ENCODE measurements at places on chromosomes 3 and 15.

- no peak for DNase-seq
Observed at GRCh38 chr3:153334558-153334957, 172.5 kb downstream of the RAP2B start.

- DNase-seq = no peak
Observed at GRCh38 chr15:39597751-39598185, 16.9 kb downstream of the THBS1 start.

- no peak for DNase-seq
Observed at GRCh38 chr3:10992943-10993728, 588 bp downstream of the SLC6A1 start.

DNA sequence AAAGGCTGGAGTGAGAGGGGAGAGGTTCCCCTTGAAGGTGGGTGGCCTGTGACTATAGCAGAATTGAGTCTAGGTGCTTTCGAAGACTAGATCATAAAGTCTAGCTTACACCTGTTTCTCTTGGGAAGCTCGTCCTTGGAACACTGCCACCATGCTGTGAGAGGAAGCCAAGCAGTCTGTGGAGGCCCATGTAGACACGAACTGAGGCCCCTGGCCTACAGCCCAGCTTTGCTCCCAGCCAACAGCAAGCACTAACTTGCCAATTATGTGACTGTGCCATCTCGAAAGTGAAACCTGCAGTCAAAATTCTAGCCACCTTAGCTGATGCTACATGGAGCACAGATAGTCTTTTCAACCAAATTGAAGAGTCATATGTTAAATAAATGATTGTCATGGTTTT, 190.5 kb upstream of the NECTIN3 start:
- DNase-seq = no peak

GRCh38 chr3:40504636-40505430, 1.0 kb upstream of the ZNF620 start:
- DNase-seq = no peak

GRCh38 chr3:102098130-102098885, 249.0 kb downstream of the NFKBIZ start:
- no peak for DNase-seq

DNA sequence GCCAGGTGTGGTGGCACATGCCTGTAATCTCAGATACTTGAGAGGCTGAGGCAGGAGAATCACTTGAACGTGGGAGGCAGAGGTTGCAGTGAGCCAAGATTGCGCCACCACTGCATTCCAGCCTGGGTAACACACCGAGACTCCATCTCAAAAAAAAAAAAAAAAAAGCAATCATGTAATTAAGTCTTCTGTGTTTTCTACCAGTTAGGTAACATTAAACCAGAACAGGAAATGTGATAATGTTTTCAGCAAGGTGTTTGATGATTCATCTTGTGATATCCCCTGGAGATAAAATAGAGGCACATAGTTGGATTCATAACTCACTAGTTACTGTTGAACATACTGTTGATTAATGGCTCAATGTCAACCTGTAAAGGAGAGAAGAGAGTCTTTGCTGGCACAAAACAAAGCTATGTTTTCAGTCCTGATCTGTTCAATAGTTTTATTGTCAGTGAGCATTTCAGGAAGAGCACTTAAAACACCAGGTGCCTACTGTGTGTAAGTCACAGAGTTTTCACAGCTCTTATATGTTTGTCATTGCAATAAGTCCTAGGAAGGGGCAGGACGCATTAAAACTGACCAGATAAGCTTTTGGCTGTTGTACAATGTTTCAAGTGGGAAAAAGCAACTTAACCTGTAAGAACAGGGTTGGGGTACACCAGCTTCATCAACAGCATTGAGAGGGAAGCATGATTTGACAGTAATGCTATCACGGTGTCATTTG, 19.5 kb downstream of the DNAJB11 start:
- DNase-seq = no peak

DNA sequence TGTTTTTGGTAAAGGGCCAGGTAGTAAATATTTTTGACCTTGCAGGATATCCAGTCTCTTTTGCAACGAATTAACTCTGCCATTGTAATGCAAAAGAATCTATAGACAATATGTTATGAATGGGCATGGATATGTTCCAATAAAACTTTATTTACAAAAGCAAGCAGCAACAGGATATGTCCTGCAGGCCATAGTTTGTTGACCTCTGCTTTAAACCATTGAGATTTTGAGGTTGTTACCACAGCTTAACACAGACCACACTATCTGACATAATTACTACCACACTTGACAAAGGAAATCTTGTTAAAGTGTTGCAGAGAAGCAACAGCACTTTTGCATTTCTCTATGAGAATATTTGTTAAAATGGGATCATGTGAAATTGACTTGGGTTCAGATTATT, 349.3 kb downstream of the ERC2 start:
- DNase-seq = no peak

DNA sequence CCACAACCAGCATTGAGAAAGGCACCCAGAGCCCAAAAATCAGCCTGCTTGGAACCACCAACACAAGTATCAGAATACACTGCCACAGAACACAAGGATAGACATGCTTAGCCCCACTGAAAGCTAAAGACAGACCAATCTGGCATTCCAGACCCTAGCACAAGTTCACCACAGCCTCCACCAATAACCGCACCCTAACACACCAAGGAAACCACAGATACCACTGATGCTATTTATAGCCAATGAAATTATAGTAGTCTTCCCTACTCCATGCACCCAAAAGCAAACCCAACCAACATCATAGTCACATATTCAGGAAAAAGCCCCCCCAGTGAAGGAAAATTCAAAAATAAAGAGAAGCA, 83.9 kb upstream of the STT3B start:
- no peak for DNase-seq

DNA sequence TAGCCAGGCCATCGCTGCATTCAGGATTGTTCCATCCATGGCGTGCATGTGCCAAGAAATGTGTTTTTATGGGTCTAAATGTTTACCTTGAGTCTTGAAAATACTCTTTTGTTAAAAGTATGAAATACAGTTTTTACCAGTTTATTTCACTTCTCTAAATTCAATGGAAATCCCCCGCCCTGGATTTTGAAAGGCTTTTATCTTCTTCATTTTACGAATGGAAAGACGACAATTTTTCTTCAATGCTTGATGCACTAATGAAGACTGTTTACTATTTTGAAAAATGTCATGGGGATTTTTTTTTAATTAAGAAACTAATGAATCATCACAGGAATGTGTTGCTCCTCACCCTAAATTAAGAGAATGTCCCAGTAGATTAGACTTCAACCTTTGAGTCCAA, 83.5 kb downstream of the FAM81A start:
- DNase-seq = no peak

DNA sequence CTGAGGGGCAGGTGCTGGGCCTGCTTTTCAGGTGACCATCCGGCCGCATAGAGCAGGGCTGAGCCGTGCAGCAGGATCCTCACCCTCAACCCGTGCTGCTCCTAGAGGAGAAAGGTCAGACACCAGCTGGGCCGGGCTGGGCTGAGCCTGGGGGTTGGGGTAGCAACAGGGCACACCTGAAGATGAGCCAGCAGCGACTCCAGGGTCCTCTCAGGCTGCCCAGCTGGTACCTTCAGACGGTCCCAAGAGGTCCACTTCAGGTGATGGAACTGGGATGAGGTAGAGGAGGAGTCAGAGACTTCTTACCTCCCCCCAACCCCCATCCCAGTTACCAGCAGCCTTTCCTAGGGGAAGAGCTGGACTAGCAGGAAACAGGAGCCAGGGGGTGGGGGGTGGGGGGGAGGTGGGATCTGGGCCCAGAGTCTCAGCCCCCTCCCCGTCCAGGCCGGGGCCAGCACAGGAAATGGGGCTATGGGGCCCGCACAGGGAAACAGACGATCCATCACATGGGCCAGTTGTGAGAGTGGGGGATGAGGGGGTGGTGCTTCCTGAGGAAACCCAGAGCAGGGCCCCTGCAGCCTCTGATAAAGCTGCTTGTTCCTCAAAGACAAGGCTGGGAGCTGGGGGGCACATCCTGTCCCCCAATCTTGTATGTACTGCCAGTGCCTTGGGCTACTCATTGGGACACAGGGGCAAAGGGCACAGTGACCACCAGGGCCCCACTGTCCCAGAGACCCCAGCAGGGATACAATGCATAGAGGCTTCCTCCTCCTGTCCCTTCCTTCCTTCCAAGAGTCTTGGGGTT, 3.0 kb downstream of the INKA1 start:
- no peak for DNase-seq

DNA sequence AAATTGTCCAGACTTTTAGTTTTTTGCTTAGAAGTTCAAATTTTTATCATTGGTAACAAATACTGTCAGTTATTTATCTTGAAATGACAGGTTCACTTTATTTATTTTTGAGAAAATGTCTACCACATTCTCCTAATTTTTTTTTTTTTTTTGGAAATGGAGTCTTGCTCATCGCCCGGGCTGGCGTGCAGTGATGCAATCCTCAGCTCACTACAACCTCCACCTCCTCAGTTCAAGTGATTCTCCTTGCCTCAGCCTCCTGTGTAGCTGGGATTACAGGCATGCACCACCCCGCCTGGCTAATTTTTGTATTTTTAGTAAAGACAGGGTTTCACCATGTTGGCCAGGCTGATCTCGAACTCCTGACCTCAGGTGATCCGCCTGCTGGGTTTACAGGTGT, 16.1 kb upstream of the EBLN2 start:
- no peak for DNase-seq

DNA sequence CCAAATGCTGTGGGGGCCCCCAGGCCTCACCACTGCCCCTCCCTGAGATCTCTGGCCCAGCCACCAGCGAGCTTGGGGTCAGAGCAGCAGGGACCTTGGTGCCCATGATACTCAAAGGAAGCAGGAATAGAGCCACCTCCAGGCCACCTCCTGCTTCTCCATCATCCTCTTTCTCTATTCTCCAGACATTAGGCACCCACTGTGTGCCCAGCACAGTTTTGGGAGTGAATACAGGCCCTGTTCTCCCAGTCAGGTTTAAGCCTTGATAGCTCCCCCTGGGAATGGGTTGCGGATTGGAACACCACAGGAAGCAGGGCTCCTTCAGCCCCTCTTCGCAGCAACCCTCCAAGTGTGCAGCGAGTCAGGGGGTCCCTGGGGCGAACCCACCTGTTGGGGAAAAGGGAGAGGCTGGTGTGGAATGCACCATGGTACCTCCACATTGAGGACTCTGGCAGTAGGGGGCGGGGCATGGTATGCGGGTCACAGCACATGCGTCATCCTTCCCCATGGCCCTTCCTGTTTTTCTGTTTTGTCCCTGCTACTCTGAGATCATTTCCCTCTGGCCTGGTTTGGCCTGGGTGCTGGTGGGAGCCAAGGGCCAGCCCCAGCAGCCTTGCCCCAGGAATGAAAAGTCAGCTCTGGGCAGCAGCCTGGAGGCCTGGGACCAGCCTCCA, 14.2 kb upstream of the SEMA3B start:
- DNase-seq = no peak

DNA sequence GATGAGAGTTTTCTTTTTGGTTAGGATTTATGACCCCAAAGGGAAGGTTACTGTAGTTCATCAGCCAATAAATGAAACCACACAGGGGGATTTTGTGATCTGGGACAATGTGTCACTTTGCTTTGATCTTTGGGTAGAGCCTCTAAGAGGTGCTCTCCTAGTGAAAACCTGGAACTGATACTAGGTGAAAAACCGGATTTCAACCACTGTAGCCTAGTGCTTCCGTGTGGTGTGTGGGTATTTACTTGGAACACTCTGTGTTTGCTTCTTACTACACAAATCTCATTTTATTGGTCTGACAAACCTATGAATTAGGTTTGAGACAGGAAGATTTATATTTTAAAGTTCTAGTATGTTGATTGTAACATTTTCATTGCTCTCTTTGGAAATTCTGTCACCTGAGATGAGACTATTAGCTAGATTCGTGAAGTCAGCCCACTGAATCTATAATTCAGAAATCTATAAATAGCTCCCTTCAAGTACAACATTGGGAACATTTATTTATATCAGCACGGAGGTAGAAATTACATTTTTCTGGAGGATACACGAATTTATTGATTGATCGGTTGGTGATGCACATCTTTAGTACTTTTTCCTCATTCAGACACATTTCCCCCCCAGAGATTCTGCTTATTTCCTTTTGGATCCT, 119.8 kb downstream of the AKAP13 start:
- DNase-seq = no peak

DNA sequence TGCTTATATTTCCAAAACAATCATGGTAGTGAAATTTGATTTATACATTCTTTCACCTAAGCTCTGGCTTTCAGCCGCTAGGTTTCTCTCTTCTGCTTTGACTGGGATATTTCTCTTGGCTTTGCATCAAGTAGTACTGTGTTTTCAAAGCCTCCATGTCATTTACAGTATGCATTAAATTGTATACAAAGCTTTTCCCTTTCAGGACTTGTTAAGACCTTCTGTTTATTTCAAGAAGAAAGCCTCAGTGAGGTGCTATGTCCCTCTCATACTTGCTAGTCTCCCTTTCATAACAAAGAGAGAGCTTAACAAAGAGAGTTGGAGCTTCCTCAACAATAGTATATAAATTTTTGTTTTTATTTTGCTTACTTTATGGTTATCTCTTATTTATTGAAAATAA, 84.2 kb upstream of the SLC25A26 start:
- no peak for DNase-seq

- no peak for DNase-seq
Observed at GRCh38 chr15:101179341-101180153, 72.3 kb downstream of the CHSY1 start.

GRCh38 chr3:140219291-140219690, 284.3 kb downstream of the CLSTN2 start:
- DNase-seq = no peak

- DNase-seq = no peak
Observed at GRCh38 chr15:62792986-62793751, 249.4 kb upstream of the TPM1 start.

- no peak for DNase-seq
Observed at GRCh38 chr3:64351713-64352638, 126.7 kb upstream of the PRICKLE2 start.

GRCh38 chr3:43291546-43291945, 5.2 kb downstream of the SNRK start:
- DNase-seq = no peak

GRCh38 chr3:39404943-39405686, 1.4 kb upstream of the RPSA start:
- DNase-seq = no peak

DNA sequence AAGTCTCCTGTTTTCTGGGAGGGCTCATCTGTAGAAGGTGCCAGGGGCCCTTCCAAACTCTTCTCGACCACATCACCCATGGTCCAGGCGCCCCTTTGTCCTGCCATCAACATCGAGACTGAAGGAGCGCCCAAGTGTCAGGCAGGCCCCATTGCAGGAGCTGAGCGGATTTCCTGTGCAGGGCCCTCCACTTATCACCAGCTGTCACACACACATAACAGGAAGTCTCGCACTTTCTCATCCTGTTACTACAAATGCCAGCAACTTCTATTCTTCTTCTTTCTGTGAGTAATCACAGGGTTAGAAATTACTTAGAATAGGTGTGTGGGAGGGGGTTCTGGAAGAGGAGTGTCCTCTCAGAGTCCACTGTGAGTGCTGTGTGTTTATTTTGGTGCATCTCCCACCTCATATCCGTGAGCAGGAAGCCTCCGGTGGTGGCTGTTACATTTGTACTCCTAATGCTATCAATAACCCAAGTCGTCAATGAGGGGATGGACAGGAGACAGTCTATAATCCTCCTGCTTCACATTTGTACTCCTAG, at the start of gene KLHL6:
TSS of gene KLHL6 (minus strand) at position 166 of the 541 bp plus-strand sequence. CDS start at position 113, 53 bp downstream.
- DNase-seq = peak; percentile 46

- no peak for DNase-seq
Observed at GRCh38 chr15:68631601-68632051, 52.8 kb downstream of the CORO2B start.
